ENCODE measurements at places on chromosomes 4 and X.

GRCh38 chr4:168720396-168720900, 223.6 kb downstream of the PALLD start:
- H3K36me3 ChIP-seq: no peaks in the 10 kb centered on the region
- H3K27ac ChIP-seq: no peak overlapping the region
- peaks cover 25% of the 10 kb centered on the region for H3K4me1 ChIP-seq
- peaks cover 16% of the 10 kb centered on the region for H3K27me3 ChIP-seq

DNA sequence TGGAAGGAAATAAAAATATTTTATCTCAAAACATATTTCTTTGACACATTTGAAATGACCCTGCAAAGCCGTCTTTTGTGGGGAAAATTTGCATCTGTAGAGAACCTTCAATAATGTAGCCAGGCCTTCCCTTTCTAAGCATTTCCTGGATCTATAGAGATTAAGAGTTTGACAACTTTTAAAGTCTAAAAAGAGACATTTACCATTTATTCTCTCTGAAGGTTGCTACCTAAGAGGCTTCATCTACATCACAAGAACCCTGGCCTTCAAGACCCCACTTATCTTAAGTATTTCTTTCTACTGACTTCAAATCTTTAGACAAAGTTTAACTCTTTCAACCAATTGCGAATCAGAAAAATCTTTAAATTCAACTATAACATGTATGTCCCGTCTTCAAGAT, 1639.8 kb downstream of the RPA4 start:
- no peak for DNase-seq
- peaks cover 37% of the 10 kb centered on the region for H3K4me1 ChIP-seq
- H3K36me3 ChIP-seq: peaks cover 19% of the 10 kb centered on the region
- peak overlapping the region; percentile 95 for H3K27ac ChIP-seq

- H3K4me1 ChIP-seq: no peaks in the 10 kb centered on the region
- no peak for DNase-seq
- H3K4me3 ChIP-seq: no peak overlapping the region
- H3K36me3 ChIP-seq: peaks cover 64% of the 10 kb centered on the region
These were observed 202.1 kb downstream of the OR13H1 start for GRCh38 chrX:131745942-131746489.

GRCh38 chrX:153416781-153417450, 5.6 kb downstream of the ZFP92 start:
- H3K4me1 ChIP-seq: peaks cover 11% of the 10 kb centered on the region
- DNase-seq: no peak
- no peak overlapping the region for H3K27ac ChIP-seq
- peaks cover 8% of the 10 kb centered on the region for H3K27me3 ChIP-seq

- no peaks in the 10 kb centered on the region for H3K36me3 ChIP-seq
- H3K4me1 ChIP-seq: peaks cover 3% of the 10 kb centered on the region
- H3K4me3 ChIP-seq: no peak overlapping the region
- DNase-seq: no peak
These were observed 113.0 kb upstream of the DCLK2 start for GRCh38 chr4:149965206-149965605.

DNA sequence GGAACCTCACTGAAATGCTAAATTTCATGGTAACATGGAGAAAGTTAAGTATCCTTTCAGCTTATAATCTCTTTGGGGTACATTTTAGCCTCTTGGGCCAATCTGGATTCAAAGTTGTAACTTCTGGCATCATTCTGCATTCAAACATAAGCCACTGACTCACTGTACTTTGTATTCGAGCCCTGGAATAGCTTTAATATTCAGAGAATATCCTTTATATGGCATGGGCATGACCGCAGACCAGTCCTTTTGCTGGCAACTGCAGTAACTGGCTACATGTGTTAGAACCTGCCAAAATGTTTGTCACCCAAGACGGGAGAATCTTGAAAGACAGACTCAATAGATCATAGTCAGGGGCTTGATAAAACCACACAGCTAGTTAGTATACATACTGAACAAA, 3.3 kb downstream of the GASK1B start:
- DNase-seq: no peak
- no peaks in the 10 kb centered on the region for H3K36me3 ChIP-seq
- H3K4me1 ChIP-seq: peaks cover 8% of the 10 kb centered on the region
- H3K4me3 ChIP-seq: no peak overlapping the region
- H3K27ac ChIP-seq: no peak overlapping the region

DNA sequence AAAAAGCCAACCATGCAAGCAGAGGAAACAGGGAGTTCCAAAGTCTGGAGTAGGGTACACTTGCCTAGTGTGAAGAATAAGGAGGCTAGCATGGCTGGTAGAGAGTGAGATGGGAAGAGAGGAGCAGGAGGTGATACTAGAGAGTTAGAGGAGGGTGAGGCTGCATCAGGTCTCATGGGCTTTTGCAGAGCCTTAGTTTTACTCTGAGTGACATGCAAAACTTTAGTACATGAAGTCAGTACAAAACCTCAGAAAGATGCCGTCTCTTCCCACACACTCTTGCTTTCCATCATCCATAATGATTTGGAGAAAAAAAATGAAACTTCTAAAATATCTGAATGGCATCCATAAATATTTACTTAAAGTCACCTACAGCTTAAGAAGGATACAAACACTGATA, 5.0 kb downstream of the OPRPN start:
- no peaks in the 10 kb centered on the region for H3K27me3 ChIP-seq
- H3K4me1 ChIP-seq: no peaks in the 10 kb centered on the region
- DNase-seq: no peak
- H3K4me3 ChIP-seq: no peak overlapping the region
- H3K27ac ChIP-seq: no peak overlapping the region
- H3K36me3 ChIP-seq: no peaks in the 10 kb centered on the region

- H3K36me3 ChIP-seq: no peaks in the 10 kb centered on the region
- H3K4me3 ChIP-seq: peak overlapping the region; percentile 12
- peak overlapping the region; percentile 86 for H3K27ac ChIP-seq
- DNase-seq: no peak
- no peaks in the 10 kb centered on the region for H3K27me3 ChIP-seq
These were observed 121.1 kb upstream of the NDST4 start for GRCh38 chr4:115234405-115235093.

- DNase-seq: no peak
- peaks cover 11% of the 10 kb centered on the region for H3K4me1 ChIP-seq
- H3K36me3 ChIP-seq: no peaks in the 10 kb centered on the region
- no peak overlapping the region for H3K27ac ChIP-seq
- H3K27me3 ChIP-seq: no peaks in the 10 kb centered on the region
These were observed 13.2 kb downstream of the XKRX start for GRCh38 chrX:100915562-100915961.

DNA sequence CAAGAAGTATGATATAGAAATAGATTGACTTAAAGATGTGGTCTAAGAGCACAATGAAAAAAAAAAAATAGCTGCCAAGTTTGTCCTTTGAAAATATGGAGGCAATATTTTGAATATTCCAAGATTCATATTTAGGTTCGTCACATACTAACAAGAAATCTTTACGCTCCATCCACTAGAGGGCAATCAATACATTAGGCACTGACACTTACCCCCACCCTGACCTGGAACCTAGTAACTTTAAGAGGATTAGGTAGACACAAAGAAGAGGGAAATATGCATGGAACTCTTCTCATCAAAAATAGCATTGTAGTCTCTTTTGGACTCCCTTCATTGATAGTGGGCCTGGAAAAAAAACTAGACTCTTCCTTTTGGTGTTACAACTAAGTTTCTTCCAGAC, 1108.1 kb downstream of the PCDH19 start:
- DNase-seq: no peak
- no peak overlapping the region for H3K27ac ChIP-seq
- H3K4me1 ChIP-seq: 0 out of 2 replicates have a peak, but pooled peaks cover 2% of the 10 kb centered on the region
- no peaks in the 10 kb centered on the region for H3K36me3 ChIP-seq

GRCh38 chr4:153275380-153276276, 68.9 kb upstream of the MND1 start:
- H3K36me3 ChIP-seq: no peaks in the 10 kb centered on the region
- no peak for DNase-seq
- peak overlapping the region; percentile 73 for H3K27ac ChIP-seq
- H3K4me1 ChIP-seq: peaks cover 33% of the 10 kb centered on the region
- H3K27me3 ChIP-seq: no peaks in the 10 kb centered on the region

- H3K4me1 ChIP-seq: no peaks in the 10 kb centered on the region
- no peak overlapping the region for H3K4me3 ChIP-seq
- H3K27me3 ChIP-seq: peaks cover 12% of the 10 kb centered on the region
- H3K27ac ChIP-seq: no peak overlapping the region
These were observed 298.3 kb downstream of the EVC2 start for GRCh38 chr4:5409972-5410618.

DNA sequence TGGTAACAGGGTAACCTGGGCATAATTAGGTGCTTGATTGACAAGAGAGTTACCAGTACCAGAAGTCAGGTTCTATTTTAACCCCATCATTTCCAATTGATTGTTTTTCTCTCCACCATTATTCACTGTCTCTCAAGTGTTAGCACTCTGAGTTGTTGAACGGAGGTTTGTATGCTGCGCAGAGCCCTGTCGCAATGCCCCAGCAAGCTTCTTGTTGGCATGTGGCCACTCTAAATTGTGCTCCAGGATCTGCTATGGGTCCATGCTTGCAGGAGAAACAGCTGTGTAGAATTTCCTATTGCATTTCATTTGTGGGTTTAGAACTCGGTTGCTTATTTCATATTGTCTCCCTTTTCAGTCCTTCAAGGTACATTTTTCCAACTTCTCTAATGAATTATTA, 98.2 kb downstream of the KLHL8 start:
- no peak overlapping the region for H3K4me3 ChIP-seq
- no peak for DNase-seq
- peaks cover 20% of the 10 kb centered on the region for H3K4me1 ChIP-seq
- no peak overlapping the region for H3K27ac ChIP-seq
- peaks cover 44% of the 10 kb centered on the region for H3K36me3 ChIP-seq

GRCh38 chrX:153624196-153625091, 22.6 kb upstream of the DUSP9 start:
- DNase-seq: no peak
- H3K36me3 ChIP-seq: no peaks in the 10 kb centered on the region
- H3K4me1 ChIP-seq: no peaks in the 10 kb centered on the region
- H3K4me3 ChIP-seq: no peak overlapping the region

- H3K4me3 ChIP-seq: no peak overlapping the region
- H3K36me3 ChIP-seq: no peaks in the 10 kb centered on the region
- H3K27me3 ChIP-seq: no peaks in the 10 kb centered on the region
- H3K4me1 ChIP-seq: peaks cover 5% of the 10 kb centered on the region
- DNase-seq: no peak
These were observed 25.8 kb downstream of the VSIG4 start for GRCh38 chrX:66014084-66014483.

- H3K4me3 ChIP-seq: no peak overlapping the region
- H3K4me1 ChIP-seq: peaks cover 37% of the 10 kb centered on the region
- no peaks in the 10 kb centered on the region for H3K27me3 ChIP-seq
- no peak for DNase-seq
These were observed 280.2 kb downstream of the ADGRA3 start for GRCh38 chr4:22235698-22236097.

- H3K4me1 ChIP-seq: peaks cover 37% of the 10 kb centered on the region
- H3K27ac ChIP-seq: peak within 1 kb of the TSS; percentile 49
- H3K4me3 ChIP-seq: peak within 1 kb of the TSS; percentile 97
- no peaks in the 10 kb centered on the region for H3K36me3 ChIP-seq
- peak; percentile 67 for DNase-seq
- H3K27me3 ChIP-seq: peaks cover 65% of the 10 kb centered on the region
These were observed at the start of gene PCDH7 for GRCh38 chr4:30720021-30720660. PCDH7 (plus strand) TSS chr4:30720369; CDS start chr4:30721423, 1,054 bp downstream.

GRCh38 chrX:12945494-12945893, 29.4 kb upstream of the TMSB4X start:
- no peak overlapping the region for H3K4me3 ChIP-seq
- no peaks in the 10 kb centered on the region for H3K27me3 ChIP-seq
- peaks cover 26% of the 10 kb centered on the region for H3K4me1 ChIP-seq
- H3K36me3 ChIP-seq: peaks cover 15% of the 10 kb centered on the region
- peak overlapping the region; percentile 38 for H3K27ac ChIP-seq

DNA sequence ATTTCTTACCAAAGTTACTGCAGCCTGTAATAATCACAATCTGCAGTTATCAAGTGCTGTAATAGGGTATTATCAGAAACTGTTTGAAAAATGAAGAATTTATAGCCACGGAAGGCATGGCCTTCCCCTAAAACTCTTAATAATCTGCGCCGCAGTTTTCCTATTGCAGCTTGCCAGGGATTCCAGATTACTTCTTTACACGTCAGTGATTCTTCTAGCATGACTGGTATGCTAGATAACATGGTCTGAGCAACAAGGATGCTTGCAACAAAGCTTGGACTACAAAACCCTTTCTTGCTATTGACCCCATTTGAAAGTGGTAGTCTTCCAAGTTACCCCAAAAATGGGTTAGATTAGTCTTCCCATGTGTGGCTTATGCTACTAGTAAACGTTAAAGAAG, 47.2 kb upstream of the GK2 start:
- H3K27me3 ChIP-seq: no peaks in the 10 kb centered on the region
- H3K27ac ChIP-seq: no peak overlapping the region
- no peaks in the 10 kb centered on the region for H3K36me3 ChIP-seq
- no peak for DNase-seq
- H3K4me3 ChIP-seq: no peak overlapping the region
- H3K4me1 ChIP-seq: peaks cover 14% of the 10 kb centered on the region

DNA sequence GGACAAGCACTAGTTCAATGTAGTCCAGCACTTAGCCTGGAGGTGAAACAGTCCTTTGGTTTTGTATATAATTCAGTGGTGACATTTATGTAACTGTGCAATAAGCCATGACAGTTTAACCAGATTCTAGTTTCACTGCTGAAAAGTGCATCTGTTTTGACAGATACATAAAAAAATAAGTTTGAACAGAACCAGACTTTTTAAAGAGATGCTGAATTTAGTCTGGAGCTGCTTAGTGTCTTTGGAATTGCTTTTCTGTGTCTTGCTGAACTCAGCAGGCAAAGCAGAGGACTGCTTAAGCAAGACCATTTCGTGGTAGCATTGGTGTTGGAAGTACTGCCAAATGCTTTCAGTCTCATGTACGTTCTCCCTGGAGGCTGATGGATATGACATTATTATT, 393.5 kb downstream of the MAPK10 start:
- peaks cover 7% of the 10 kb centered on the region for H3K4me1 ChIP-seq
- H3K4me3 ChIP-seq: no peak overlapping the region
- peaks cover 7% of the 10 kb centered on the region for H3K36me3 ChIP-seq
- no peaks in the 10 kb centered on the region for H3K27me3 ChIP-seq

DNA sequence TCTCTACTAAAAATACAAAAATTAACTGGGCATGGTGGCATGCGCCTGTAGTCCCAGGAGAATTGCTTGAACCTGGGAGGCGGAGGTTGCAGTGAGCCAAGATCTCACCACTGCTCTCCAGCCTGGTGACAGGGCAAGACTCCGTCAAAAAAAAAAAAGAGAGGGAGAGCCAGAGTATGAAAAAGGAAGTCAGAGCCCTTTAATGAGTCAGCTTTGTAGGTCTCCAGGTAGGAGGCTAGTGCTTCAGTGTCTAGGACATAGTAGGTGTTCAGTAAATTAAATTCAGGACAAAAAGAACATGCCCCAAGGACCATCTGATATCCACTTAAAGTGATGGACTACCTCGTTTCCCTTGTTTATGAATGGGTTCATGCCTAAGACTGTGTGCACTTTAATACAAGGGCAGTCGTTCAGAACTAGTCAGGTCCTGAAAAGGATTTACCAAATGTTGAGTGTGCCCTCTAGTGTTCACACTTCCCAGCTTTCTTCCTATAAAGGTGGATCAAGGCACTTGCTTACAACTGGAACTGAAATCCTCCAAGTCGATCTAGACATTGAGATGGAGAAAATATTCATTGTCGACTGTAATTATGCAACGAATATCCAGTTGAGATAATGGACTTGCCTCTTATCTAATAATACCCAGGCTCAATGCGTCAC, 29.0 kb downstream of the F9 start:
- no peaks in the 10 kb centered on the region for H3K36me3 ChIP-seq
- H3K27ac ChIP-seq: no peak overlapping the region
- H3K27me3 ChIP-seq: no peaks in the 10 kb centered on the region
- no peak overlapping the region for H3K4me3 ChIP-seq
- DNase-seq: peak; percentile 14
- peaks cover 4% of the 10 kb centered on the region for H3K4me1 ChIP-seq

Measured in WTC11 (cell line).